ENCODE measurements at places on chromosomes 4 and X. TPM values are rescaled to one million over a fixed set of nuclear protein-coding genes. Genes with fewer than 3 reads are reported as not detected.

DNA sequence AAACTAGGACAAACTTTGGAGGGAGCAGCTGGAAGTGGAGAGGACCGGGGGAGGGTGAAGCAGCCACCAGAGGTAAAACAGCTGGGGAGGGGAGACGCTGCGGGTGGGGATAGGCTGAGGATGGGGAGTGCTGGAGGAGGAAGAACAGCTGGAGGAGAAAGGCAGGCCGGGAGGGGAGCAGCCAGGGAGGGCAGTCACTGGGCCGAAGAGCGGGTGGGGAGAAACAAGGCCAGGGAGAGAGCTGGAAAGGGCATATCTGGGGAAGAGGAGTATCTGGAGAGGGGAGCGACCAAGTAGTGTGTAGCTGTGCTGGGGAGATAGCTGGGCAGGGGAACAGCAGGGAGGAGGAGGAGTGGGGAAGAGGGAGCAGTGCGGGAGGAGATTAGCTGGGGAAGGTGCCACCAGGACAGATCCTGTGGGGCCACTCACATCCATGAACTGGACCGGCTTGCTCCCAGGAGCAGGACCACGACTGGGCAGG is 2.7 kb downstream of the SLC38A5 start:
- no peaks in the 10 kb centered on the region for H3K27me3 ChIP-seq
- H3K36me3 ChIP-seq: peaks cover 33% of the 10 kb centered on the region
- peak overlapping the region; percentile 38 for H3K27ac ChIP-seq
- H3K4me3 ChIP-seq: peak overlapping the region; percentile 91

DNA sequence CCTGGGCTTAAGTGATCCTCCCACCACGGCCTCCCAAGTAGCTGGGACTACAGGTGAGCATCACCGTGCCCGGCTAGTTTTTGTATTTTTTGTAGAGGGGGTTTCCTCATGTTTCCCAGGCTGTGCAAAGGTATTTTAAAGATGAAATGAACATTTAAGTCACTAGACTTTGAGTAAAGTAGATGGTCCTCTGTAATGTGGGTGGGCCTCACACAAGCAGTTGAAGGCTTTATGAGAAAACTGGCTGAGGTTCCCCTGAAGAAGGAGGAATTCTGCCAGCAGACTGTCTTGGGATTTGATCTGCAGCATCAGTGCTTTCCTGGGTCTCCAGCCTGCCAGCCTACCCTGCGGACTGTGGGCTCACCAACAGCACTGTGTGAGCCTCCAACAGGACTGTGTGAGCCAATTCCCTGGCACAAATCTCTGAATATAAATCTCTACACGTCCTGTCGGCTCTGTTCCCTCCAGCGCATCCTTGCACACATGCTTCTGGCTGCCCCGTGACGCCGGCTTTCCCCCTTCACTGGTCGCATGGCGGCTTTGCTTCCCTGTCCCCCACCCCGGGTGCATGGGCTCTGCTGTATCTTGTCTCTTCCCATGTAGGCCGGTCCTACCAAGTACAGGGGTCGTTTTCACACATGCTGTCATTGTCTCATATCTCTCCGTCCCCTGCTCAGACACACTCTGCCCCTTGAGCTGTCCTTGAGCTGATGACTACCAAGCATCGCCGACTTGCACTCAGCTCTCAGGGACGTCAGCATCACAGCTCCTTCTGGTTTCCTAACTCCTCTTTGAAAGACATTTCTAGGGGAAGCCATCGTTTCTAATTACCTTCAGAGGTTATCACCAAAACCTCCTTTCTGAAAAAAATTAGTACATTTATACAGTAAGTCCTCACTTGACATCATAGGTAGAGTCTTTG is 46.4 kb downstream of the RWDD4 start:
- H3K27me3 ChIP-seq: peaks cover 13% of the 10 kb centered on the region
- no peak overlapping the region for H3K4me3 ChIP-seq
- no peaks in the 10 kb centered on the region for H3K36me3 ChIP-seq
- H3K27ac ChIP-seq: no peak overlapping the region

GRCh38 chr4:163167333-163167626 is 590 bp upstream of the NAF1 start:
- no peak for DNase-seq
- H3K27ac ChIP-seq: peak overlapping the region; percentile 94
- H3K4me3 ChIP-seq: peak overlapping the region; percentile 78
- peaks cover 2% of the 10 kb centered on the region for H3K27me3 ChIP-seq
- peaks cover 9% of the 10 kb centered on the region for H3K36me3 ChIP-seq

PAGE1 gene
- not detected for total RNA-seq
